ENCODE measurements at places on chromosomes 16 and 17.
A peak's percentile ranks its signal among the peaks of the same experiment; 100 is the strongest.

DNA sequence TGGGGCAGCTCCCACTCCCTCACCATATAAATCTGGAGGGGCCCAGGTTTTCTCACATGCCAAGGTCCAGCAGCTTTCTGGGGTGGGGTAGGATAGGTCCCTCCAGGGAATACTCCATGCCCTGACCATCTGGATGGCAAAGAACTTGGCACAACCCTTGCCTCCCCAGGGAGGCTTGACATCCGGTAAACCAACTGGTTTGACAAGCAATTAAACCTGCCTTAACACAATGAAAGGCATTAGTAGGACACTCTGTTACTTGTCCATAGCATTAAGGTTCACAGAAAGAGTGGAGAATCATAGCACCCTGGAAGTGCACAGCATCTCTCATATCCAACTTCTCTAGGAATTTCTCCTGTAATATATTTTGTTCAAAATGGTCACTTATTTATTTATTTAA is 63.9 kb upstream of the MAF start:
- H3K27ac ChIP-seq = no peak overlapping the region
- no peaks in the 10 kb centered on the region for H3K4me1 ChIP-seq
- no peaks in the 10 kb centered on the region for H3K27me3 ChIP-seq
- no peaks in the 10 kb centered on the region for H3K36me3 ChIP-seq
- no peak overlapping the region for H3K4me3 ChIP-seq

DNA sequence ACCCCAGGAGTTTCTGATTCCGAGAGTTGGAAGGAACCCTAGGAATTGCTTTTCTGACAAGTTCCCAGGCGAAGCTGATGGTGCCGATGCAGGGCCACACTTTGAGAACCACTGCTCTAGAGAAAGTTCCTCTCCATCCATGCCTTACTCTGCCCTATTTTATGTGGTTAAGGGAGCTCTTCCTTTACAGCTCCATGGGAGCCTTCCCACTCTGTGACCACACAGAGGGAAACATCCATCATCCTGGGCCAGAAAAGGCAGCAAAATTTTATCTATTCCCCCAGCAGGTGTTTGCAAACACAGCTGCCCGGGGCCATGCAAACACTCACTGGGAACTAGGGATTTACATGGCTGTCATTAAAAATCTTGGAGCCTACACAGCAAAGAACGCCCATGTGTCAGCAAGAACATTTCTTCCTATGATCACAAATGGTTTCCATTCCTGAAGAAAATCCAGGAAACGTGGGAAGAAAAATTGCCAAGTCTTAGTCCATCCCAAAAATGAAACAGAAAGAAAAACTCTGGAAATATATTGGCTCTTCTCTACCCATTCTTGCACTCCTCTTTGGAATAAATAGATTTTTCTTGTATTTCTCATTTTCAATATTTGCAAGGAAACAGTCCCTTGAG is 252.7 kb downstream of the PMP22 start:
- no peaks in the 10 kb centered on the region for H3K27me3 ChIP-seq
- no peak overlapping the region for H3K27ac ChIP-seq
- no peak overlapping the region for H3K4me3 ChIP-seq
- no peak for DNase-seq

DNA sequence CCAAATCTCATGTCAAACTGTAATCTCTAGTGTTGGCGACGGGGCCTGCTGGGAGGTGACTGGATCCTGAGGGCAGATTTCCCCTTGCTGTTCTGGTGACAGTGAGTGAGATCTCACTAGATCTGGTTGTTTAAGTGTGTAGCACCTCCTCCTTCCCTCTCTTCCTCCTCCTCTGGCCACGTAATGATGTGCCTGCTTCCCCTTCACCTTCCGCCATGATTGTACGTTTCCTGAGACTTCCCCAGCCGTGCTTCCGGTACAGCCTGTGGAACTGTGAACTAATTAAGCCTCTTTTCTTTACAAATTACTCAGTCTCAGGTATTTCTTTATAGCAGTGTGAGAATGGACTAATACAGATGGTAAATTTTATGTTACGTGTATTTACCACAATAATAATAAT is 49.2 kb downstream of the METTL16 start:
- peaks cover 2% of the 10 kb centered on the region for H3K36me3 ChIP-seq
- no peak for DNase-seq
- no peak overlapping the region for H3K27ac ChIP-seq
- H3K4me3 ChIP-seq = no peak overlapping the region

- no peak overlapping the region for H3K4me3 ChIP-seq
- H3K4me1 ChIP-seq = no peaks in the 10 kb centered on the region
- H3K27me3 ChIP-seq = no peaks in the 10 kb centered on the region
- H3K27ac ChIP-seq = no peak overlapping the region
Observed at GRCh38 chr17:17868641-17869522, 32.1 kb upstream of the SREBF1 start.

GRCh38 chr17:34840750-34841149 is 120.5 kb downstream of the CCT6B start:
- no peak overlapping the region for H3K27ac ChIP-seq
- no peaks in the 10 kb centered on the region for H3K27me3 ChIP-seq
- H3K4me3 ChIP-seq = no peak overlapping the region
- H3K4me1 ChIP-seq = no peaks in the 10 kb centered on the region
- no peak for DNase-seq
- H3K36me3 ChIP-seq = no peaks in the 10 kb centered on the region

GRCh38 chr17:38512473-38513058 is 84.3 kb downstream of the ARHGAP23 start:
- no peak for DNase-seq
- no peaks in the 10 kb centered on the region for H3K36me3 ChIP-seq
- H3K27ac ChIP-seq = no peak overlapping the region

DNA sequence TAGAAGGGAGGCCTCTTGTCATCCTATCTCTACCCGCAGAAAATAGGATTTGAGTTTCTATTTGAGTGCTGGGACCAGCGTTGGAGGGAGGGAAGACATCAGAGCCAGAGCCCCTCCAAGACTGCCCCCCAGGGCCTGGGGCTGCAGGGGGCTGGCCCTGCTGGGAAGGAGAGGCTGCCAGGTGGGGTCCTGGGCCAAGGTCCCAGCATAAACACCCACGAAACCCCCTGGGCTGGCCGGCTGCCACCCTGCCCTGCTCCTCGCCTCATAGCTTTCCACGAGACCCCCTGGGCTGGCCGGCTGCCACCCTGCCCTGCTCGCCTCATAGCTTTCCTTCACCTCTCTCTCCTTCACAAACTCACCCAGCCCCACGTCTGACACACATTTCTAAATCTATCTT is 10.6 kb upstream of the TEX19 start:
- H3K36me3 ChIP-seq = no peaks in the 10 kb centered on the region
- DNase-seq = no peak
- no peaks in the 10 kb centered on the region for H3K4me1 ChIP-seq
- H3K27ac ChIP-seq = no peak overlapping the region

GRCh38 chr17:33284022-33284421 is 9.1 kb downstream of the ASIC2 start:
- H3K27ac ChIP-seq = no peak overlapping the region
- peaks cover 6% of the 10 kb centered on the region for H3K4me1 ChIP-seq
- H3K4me3 ChIP-seq = no peak overlapping the region

DNA sequence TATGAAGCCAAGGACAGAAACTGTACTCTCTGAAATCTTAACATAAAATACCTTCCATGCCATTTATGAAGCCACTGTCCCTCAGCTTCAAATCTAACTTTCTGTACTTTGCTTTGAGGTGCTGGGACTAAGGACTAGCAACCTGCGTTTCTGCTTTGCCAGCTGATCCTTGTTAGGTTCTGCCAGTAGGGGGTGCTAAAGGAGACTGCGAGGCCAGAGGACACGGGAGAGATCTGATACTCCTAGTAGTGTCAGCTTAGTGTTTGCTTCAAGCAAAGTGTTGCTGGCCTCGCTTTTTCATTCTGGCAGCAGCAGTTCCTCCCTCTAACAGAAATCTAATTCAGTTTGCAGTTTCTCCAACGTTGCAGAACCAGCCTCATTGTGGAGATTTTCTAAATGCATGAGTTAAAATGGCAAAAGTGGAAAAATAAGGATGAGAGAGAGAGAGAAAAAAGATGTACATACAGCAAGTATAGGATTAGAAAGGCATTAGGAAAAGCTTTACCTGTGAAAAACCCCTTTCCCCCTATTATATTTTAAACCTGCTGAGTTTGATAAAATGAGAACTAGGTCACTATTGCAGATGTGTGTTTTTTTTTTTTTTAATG is 297.5 kb downstream of the CA10 start:
- H3K4me1 ChIP-seq = no peaks in the 10 kb centered on the region
- H3K27ac ChIP-seq = no peak overlapping the region
- H3K27me3 ChIP-seq = no peaks in the 10 kb centered on the region
- no peak for DNase-seq

- H3K27ac ChIP-seq = peak within 1 kb of the TSS; percentile 64
- no peaks in the 10 kb centered on the region for H3K4me1 ChIP-seq
- peak; percentile 87 for DNase-seq
Observed at GRCh38 chr17:43907425-43907981, at the start of gene MPP2. Gene MPP2 (minus strand): TSS chr17:43907536. CDS start chr17:43904460, 3,076 bp downstream.

- peak; percentile 75 for DNase-seq
- no peaks in the 10 kb centered on the region for H3K27me3 ChIP-seq
- H3K36me3 ChIP-seq = peaks cover 13% of the 10 kb centered on the region
- H3K4me3 ChIP-seq = no peak overlapping the region
- peak overlapping the region; percentile 50 for H3K27ac ChIP-seq
Observed at GRCh38 chr16:4380119-4381063, 8.7 kb downstream of the VASN start.

- H3K4me3 ChIP-seq = no peak overlapping the region
- H3K36me3 ChIP-seq = no peaks in the 10 kb centered on the region
- H3K4me1 ChIP-seq = no peaks in the 10 kb centered on the region
- no peaks in the 10 kb centered on the region for H3K27me3 ChIP-seq
- H3K27ac ChIP-seq = no peak overlapping the region
- no peak for DNase-seq
Observed at GRCh38 chr17:8979715-8980114, 14.2 kb upstream of the PIK3R5 start.

GRCh38 chr16:88331989-88332920 is 50.5 kb upstream of the ZNF469 start:
- DNase-seq = peak; percentile 92
- no peaks in the 10 kb centered on the region for H3K4me1 ChIP-seq
- H3K27me3 ChIP-seq = no peaks in the 10 kb centered on the region
- no peak overlapping the region for H3K4me3 ChIP-seq
- H3K36me3 ChIP-seq = no peaks in the 10 kb centered on the region

GRCh38 chr16:51434567-51435198 is 283.6 kb upstream of the SALL1 start:
- no peaks in the 10 kb centered on the region for H3K27me3 ChIP-seq
- H3K4me1 ChIP-seq = no peaks in the 10 kb centered on the region
- no peak for DNase-seq
- H3K27ac ChIP-seq = no peak overlapping the region
- no peak overlapping the region for H3K4me3 ChIP-seq
- H3K36me3 ChIP-seq = no peaks in the 10 kb centered on the region

DNA sequence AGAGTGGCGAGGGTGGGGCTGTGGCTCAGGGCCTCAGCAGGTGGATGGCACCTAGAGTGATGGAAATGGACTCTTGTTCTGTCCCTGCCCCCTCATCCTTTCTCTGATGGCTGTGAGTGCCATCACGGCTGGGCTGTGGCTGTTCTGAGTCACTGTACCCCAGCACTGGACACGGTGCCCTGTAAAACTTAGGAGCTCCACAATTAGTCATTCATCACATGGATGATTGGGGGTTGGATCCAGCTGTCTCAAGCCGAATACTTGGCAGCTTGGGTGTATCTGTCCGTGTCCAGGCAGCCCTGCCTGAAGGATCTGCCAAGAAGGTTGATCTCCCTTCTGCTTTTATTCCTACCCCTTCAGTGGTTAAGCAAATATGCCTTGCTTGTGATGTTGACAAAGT is 295.5 kb upstream of the EEF2KMT start:
- no peaks in the 10 kb centered on the region for H3K27me3 ChIP-seq
- no peak overlapping the region for H3K27ac ChIP-seq
- DNase-seq = no peak
- H3K4me3 ChIP-seq = no peak overlapping the region

DNA sequence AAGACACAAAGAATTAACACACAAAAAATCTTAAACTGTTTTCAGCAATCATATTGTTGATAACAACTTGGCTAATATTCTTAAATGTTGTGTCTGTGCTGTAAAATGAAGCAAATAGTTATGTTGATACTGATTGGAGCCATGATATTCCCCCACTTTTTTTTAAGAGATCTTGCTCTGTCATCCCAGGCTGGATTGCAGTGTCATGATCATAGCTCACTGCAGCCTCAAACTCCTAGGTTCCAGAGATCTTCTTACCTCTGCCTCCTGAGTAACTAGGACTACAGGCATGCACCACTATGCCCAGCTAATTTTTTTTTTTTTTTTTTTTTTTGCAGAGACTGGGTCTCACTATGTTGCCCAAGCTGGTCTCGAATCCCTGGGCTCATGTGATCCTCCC is 26.0 kb downstream of the BBS2 start:
- no peak overlapping the region for H3K27ac ChIP-seq
- H3K36me3 ChIP-seq = no peaks in the 10 kb centered on the region
- no peaks in the 10 kb centered on the region for H3K4me1 ChIP-seq

DNA sequence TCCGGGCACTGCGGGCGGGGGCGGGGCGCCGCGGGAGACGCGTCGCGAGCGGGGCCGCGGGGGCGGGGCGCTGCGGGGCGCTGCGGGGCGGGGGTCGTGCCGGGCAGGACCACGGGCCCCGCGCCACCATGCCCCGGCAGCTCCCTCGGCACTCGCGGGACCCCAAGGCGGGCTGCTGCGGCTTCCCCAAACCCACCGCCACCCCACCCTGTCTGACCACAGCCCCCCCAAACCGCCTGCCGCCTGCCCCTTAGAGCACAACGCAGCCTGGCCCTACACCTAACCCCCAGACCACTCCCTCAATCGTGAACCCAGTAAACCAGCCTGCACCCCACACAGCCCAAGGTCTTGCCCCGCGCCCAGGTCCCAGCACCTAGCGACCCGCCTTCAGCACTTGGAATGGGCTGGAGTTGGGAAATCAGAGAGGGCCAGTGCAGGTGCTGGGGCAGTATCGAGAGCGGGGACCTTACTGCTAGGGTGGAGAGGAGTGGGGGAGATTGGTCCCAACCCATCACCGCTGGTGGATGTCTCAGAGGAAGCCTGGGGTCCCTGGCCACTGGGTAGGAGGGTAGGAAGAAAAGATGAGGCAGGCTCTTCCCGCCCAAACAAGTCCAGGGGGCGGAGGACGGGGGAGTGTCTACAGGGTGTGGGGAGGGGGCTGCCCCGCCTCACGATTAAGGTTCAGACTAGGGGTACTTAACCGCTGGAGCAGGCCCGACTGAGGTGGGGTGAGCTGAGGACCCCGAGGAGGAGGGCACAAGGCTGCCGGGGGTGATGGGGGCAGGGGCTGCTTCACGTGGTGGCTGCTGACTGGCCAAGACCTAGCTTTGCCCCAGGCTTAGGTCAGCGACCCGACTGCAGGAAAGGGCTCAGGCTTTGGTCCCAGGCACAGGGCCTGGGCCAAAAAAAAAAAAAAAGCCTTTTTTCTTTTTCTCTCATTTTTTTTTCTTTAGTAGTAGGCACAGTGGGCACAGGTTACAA is 539 bp upstream of the VAMP2 start:
- H3K36me3 ChIP-seq = no peaks in the 10 kb centered on the region
- peak overlapping the region; percentile 27 for H3K4me3 ChIP-seq
- no peaks in the 10 kb centered on the region for H3K4me1 ChIP-seq
- H3K27me3 ChIP-seq = no peaks in the 10 kb centered on the region
- peak; percentile 77 for DNase-seq
- H3K27ac ChIP-seq = peak overlapping the region; percentile 24
